Naive thymus-derived CD8-positive, alpha-beta T cell (primary cell): ENCODE measurements at places on chromosomes 6 and 20. TPM values are rescaled to one million over a fixed set of nuclear protein-coding genes. Genes with fewer than 3 reads are reported as not detected.

- no peak for DNase-seq
These were observed 57.1 kb downstream of the CDH22 start for GRCh38 chr20:46251211-46251673.

- no peak for DNase-seq
These were observed 66.4 kb downstream of the SSR1 start for GRCh38 chr6:7246401-7247178.

DNA sequence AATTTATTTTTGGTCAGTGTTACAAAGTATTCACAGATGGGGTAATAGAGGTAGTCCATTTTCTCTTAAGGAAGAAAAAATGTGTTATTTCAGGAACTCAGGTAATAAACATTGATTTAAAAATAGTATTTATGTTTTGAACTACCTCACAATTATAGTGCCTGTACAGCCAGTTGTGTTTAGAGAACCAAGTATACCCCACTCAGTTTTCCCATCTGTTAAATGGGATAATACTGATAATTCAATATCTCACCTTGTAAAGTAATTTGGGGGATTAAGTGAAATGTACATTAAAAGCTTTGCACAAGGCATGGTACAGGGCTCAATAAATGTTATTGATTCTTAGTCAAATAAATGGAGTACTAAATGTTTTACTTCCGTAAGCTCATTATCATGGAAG is 4.7 kb downstream of the ZNF451 start:
- DNase-seq = no peak

DNA sequence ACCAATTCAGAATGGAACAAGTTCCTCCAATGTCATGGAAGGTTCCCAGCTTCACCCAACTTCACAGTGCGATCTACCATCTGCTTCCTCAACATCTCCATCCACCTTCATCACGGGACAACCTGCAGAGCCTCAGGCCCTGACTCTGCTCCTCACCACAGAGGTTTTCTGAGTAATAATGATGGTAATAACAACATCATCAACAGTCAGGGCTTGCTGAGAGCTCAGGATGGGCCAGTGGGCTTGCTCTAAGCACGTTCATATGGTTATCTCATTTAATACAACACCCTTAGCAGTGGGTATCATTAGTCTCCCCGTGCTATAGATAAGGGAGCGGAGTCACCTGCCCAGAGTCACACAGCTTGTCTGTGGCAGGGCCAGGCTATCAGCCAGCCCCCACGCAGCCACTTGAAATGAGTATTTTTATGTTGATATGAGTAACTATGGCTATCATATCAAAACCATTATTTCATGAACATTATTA is 38.6 kb downstream of the PREX1 start:
- DNase-seq = no peak

- DNase-seq = no peak
These were observed 98.0 kb downstream of the ERMARD start for GRCh38 chr6:169849396-169849795.

DNA sequence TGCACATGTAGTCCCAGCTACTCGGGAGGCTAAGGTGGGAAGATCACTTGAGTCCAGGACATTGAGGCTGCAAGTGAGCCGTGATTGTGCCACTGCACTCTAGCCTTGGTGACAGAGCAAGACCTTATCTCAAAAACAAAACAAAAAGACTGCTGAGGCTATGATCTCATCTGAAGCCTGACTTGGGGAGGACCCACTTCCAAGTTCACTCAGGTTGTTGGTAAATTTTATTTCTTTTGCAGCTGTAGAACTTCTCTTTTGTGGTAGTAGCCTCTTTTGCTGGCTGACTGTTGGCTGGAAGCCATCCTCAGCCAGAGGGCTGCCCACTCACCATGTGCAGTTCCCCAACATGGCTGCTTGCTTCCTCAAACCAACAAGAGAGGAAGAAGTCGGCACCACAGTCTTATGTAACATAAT is 36.8 kb upstream of the ME1 start:
- no peak for DNase-seq

DNA sequence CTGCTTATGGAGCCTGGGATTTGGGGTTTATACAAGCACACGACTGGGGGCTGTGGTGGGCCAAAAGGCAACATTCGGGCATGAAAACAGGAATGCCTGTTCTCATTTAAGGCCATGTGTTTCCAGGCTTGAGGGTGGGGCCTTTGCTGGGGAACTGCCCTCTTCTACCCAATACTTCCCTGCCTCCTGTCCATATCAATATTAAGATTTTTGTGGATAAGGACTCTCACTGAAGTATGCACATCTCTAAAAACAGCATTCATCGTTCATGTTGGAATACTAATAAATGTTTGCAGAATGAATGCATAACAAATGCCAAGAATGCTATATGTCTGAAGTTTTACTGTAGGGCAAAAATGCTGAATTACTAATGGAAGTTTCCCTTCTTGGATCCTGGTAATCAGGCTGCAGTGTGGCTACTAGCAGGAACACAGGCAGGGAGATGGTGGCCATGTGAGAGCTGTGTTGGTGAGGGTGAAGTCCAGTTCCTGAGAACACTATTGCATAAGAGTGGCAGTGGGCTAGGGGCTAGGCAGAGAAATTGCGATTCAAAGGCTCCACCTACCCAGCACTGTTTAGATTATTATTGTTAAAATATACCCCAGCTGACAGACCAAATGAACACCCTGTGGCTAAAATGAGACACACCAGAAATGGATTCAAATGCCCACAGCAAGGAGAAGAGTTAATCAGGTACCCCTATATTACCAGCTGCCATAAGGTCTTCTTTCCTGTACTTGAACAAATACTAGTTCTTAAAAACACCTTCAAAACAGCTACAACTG is 644.3 kb downstream of the EPM2A start:
- no peak for DNase-seq

DNA sequence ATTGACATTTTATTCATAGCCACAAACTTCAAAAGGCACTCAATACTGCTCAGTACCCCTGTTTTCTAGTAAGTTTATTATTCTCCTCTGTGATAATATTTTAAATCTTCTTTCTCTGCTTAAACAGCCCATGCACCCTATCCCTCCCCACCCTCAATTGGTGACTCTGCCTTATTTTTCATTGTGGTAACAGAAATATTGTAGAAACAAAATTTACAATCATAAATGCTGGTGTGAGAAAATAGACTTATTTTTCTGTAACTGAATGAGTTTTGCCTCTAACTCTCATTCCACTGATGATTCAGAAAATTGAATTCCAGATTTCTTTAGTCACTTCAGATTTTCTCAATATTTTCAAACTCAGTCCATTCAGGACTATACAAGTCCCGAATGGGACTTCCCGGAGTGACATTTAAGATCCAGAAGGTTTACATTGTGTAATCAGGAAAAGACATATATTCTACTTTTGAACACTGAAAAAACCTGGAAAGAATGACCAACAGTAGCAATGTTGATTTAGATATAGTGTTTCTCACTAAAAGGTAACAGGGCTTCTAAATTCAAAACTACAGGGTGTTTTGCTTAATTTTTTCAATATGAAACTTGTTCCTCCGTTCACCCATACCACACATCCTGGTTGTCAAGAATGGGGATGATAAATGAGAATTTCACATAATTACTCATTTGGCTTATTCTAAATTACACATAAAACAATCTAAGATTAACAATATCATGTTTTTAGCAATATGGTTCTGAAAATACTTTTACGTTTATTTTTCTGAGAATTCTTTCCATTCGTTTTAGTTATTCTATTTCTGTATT is 34.8 kb upstream of the UST start:
- DNase-seq = no peak

DNA sequence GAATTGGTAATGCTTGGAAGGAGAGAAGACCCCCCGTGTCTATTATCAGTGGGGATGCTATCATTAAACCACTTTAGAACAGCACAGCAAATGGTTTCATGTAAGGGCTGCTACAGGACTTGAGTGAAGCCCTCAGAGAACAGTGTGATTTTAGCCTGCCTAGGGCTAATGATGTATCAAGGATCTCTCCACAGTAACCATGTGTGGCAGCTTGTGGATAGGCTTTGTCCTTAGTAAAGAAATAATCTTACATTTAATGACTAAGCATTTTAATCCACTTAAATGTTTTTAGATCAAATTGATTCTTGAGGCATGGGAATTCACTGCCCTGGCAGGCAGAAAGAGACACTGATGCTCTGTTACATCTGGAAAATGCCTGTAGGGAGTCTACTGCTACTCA is 495.1 kb downstream of the NKAIN2 start:
- DNase-seq = no peak

- DNase-seq = no peak
These were observed 66.6 kb downstream of the TNFAIP3 start for GRCh38 chr6:137933696-137934095.

DNA sequence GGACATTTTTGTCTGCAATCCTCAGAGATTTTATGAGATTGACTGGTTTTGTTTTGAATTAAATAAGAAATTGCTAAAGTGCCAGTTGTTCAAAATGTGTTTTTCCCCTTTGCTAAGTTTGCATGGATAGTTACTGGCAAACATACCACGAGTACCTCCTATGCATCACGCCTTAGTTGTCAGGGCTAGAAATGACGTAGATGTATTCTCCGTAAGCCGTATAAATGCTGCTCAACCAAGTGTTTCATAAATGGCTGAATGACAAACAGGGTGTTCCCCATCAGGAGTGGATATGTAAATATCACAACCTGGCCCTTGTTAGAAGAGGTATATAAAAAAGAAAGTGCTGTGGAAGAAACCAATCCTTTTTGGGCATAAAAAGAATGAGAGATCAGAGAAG is 341.1 kb upstream of the ZFP64 start:
- DNase-seq = no peak

DNA sequence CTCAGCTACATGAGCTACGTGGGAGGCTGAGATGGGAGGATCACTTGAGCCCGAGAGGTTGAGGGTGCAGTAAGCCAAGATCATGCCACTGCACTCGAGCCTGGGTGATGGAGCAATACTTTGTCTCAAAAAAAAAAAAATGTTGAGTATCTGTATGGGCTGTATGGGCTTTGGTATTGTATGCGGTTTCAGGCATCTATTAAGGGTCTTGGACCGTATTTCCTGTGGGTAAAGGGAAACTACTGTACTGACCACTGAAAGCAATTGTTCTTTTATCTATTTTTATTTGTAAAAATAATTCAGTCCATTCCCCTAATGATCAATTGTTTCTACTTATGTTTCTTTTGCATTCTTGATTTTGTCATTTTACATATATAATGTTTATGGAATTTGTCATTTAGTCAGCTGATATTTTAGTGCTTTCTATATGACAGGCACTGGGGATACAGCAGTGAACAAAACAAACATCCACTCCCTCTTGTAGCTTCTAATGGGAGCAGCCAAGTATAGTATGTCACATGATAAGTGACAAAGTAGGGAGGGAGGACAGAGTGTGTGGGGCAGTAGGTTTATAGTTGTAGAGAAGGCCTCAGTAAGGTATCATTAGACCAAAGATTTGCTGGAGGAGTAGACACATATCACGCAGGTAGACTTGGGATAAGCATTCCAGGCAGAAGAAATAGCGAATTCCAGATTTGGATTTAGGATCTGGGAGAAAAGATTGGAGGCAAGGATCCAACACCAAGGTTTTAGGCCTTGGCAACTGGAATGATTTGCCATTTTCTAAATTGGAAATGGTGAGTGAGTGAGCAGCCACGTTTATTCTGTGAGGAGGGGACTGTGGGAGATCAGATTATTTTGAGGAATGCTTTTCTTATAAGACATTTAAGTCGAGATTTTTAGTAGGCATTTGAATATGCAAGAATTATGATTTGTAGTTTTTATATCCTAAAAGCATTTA is 6.0 kb downstream of the PCMT1 start:
- no peak for DNase-seq

GRCh38 chr20:49803418-49803817 is 9.2 kb upstream of the SLC9A8 start:
- no peak for DNase-seq

GRCh38 chr20:57372157-57372556 is 19.0 kb upstream of the RBM38 start:
- DNase-seq = no peak

DNA sequence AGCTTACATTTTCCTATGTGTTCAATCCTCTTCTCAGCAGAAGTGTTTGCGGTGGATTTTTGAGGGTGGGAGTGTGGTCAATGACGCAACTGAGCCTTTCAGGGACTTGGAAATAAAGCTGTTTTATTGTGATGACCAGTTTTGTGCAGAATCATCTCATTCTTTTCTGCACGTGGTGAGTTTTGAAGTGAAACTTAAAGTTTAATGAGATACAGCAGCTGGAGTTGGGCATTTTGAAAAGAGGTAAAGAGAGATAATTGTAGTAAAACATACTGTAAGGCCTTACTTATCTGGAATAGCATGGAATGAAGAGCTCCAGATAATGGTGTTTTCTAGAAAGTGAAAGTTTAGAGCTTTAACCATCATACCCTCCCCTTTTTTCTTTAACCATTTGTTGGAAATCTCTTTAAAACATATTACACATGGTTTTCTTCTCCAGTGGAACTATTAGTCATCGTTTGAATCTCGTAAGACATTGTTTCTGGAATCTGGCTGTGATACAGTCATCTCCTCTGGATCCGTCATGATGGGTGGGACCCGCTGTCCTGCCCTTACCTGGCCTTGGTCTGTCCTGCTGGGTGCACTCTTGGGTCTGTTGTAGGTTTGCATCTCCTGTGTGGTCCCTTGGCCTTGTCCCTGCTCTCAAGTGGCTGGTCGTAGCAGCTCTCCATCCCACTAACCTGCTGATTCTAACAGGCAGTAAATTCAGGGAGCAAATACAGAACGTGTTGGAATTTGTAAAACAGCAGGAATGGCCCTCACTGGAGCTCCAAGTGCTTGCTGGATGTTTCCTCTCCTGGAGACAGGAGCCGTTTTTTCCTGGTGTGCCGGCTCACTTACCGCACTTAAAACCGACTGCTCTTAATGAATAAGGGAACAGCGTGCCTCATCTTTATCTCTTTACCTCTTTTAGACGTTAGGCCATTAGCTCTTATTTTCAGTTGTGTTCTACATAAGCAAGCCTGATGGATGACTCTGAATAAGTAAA is 29.8 kb downstream of the UST start:
- DNase-seq = no peak

DNA sequence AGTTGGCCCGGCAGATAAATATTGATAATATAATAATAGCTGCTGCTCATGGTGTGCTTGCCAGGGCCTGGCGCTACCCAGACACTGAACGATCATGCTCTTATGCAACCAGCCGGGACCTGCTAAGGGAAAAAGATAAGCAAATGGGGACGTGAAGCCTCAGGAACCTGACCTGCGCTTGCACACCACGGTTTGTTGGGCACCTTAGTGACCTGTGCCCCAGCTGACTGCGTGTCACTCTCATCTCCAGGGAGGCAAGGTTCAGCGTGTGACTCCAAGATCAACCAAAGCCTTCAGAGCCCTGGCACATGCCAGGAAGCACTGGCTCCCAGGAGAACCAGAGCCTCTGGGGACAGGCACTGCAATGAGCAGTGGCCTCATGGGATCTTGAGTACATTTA is 111.1 kb downstream of the AGPAT4 start:
- no peak for DNase-seq

- DNase-seq = no peak
These were observed 3.3 kb downstream of the NDRG3 start for GRCh38 chr20:36742558-36742957.

GRCh38 chr20:40144581-40144980 is 544.5 kb downstream of the MAFB start:
- DNase-seq = no peak

Gene WFDC2
- polyA plus RNA-seq = 0.33 TPM

Gene PHF3
- 28.9 TPM for polyA plus RNA-seq

Gene BPIFA1
- not detected for polyA plus RNA-seq

Gene MLN
- not detected for polyA plus RNA-seq
